ENCODE measurements at places on chromosomes 3 and 15. TPM values are rescaled to one million over a fixed set of nuclear protein-coding genes. Genes with fewer than 3 reads are reported as not detected.

STAG1 gene
- total RNA-seq = 9.6 TPM

MANF gene
- 111 TPM for total RNA-seq

TP63 gene
- 0.12 TPM for total RNA-seq

GRM7 gene
- not detected for total RNA-seq

TMEM62 gene
- total RNA-seq = 8.6 TPM

ISLR2 gene
- 0.28 TPM for total RNA-seq

KCNMB2 gene
- total RNA-seq = not detected

PRR20G gene
- total RNA-seq = 0.80 TPM

CPA3 gene
- total RNA-seq = not detected

VEPH1 gene
- total RNA-seq = 0.31 TPM

FSIP1 gene
- total RNA-seq = 0.65 TPM

GATM gene
- 2.7 TPM for total RNA-seq

PRICKLE2 gene
- 2.4 TPM for total RNA-seq

SLC15A2 gene
- 0.18 TPM for total RNA-seq

FBXW12 gene
- total RNA-seq = not detected

LDHAL6B gene
- total RNA-seq = not detected

ST8SIA2 gene
- total RNA-seq = 0.53 TPM

AGBL1 gene
- total RNA-seq = not detected

ANKRD34C gene
- not detected for total RNA-seq

TMEM207 gene
- total RNA-seq = not detected

KBTBD12 gene
- not detected for total RNA-seq

ARPIN gene
- total RNA-seq = 13.6 TPM

All from A549 treated with GW870086 at 1 μM for 4 hours (cell line).